ENCODE measurements at places on chromosomes 3 and 15. TPM values are rescaled to one million over a fixed set of nuclear protein-coding genes. Genes with fewer than 3 reads are reported as not detected.

The UROC1 gene
- total RNA-seq: not detected

The CCR3 gene
- 0.23 TPM for total RNA-seq

The STARD5 gene
- total RNA-seq: 4.6 TPM

The PDZRN3 gene
- not detected for total RNA-seq

The C3orf52 gene
- total RNA-seq: 2.0 TPM

The SLC22A13 gene
- 0.32 TPM for total RNA-seq

The SLC9C1 gene
- not detected for total RNA-seq

The GPR27 gene
- 1.0 TPM for total RNA-seq

- DNase-seq: no peak
Observed at GRCh38 chr3:46466871-46467403, 2.2 kb upstream of the LTF start.

GRCh38 chr3:182414586-182414985 is 378.7 kb upstream of the ATP11B start:
- DNase-seq: no peak

DNA sequence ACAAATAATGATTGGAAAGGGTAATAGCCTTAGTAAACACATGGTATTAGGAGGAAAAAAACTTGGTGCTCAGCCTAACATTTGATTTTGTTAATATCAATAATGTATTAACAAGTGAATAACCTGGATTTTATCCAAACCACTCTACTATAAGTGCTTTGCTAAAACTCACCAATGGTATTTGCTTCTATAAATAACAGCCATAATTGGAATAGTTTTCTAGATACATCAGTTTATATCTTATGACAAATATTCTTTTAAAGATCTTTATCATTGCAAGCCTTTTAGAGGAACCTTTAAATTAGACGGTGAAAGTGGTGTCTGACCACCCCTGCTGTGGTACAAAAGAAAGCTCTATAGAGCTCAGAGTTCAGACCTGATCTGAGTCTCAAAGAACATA is 123.9 kb downstream of the SHOX2 start:
- DNase-seq: no peak

- no peak for DNase-seq
Observed at GRCh38 chr3:53101956-53102355, 28.3 kb downstream of the RFT1 start.

GRCh38 chr15:52617026-52617425 is 48.2 kb upstream of the ARPP19 start:
- no peak for DNase-seq

GRCh38 chr3:46812237-46812791 is 50.9 kb downstream of the MYL3 start:
- DNase-seq: peak; percentile 60

DNA sequence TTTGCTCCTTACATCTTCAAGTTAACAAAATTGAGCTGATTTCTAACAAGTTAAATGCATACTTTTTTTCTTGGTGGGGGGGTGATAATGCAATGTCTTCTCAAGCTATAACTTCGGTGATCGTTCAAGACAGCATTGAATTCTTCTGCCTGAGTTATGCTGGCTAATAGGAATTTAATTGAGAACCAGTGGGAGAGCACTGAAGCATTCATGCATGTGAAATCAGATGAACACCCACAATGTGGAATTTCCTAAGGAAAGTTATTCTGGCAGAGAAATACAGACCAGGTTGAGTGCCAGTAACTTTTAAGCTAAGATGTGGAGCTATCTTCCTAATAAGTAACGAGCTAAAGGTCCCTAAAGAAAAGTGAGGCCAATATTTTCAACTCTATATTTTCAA is 3.0 kb downstream of the SPATA16 start:
- no peak for DNase-seq

DNA sequence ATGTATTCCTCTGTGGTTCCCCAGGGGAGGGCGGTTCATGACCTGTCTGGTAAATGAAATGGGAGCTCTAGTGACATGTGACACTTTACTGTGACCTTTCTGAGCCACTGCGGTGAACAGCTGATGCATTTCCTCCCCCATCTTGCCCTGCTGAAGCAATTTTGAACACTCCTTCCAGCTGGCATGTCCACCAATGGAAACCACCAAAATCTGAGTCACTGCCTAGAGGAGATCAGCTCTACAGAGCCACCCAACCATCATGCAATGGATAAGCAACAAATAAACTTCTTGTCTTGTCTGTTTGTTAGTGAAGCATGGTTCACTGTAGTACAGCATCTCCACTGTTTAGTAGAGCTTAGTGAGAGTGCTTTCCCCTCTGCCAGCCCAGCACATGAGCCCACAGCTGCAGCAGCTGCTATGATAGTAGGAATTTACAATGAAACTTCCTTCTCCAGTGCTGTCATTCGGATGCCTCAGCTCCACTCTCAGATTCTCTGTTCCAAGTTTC is 479.4 kb downstream of the NTRK3 start:
- no peak for DNase-seq

- no peak for DNase-seq
Observed at GRCh38 chr3:126414406-126414805, 19.7 kb downstream of the CFAP100 start.

DNA sequence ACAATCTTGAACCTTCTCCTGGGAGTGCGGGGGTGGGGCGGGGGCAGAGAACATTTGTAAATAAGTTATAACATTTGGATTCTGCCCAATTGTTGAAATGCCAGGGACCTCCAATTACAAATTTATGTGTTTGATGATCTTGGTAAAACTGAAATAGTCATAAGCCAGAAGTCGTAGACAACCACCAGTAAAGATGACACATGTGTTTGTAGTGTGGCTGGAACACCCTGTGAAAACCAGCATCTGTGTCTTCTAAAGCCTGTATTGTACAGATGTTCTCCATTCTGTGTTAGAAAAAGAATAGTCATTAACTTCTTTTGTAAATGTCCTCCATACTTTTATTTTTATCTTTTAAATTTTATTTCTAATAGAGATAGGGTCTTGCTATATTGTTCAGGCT is 61.8 kb downstream of the ARIH1 start:
- no peak for DNase-seq

- DNase-seq: no peak
Observed at GRCh38 chr15:93477188-93477587, 388.2 kb upstream of the RGMA start.

DNA sequence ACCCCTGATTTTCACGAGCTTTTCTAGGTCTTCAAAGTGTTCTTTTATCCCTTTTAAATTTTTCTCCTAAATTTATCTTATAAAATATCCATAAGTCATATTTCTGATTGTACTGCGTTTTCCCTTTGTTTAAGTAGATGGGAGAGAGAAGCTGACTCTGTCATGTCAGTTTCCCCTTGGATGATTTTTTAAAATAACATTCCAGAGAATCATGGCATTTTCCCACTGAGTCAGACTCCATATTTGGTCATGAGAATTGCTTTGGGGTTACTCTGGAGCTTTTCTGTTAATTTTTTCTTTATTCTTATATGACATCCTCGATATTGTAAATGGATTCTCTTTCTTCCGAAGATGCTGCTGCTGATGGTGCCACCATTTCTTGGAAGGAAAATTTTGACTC is 28.6 kb upstream of the UMPS start:
- DNase-seq: no peak

- no peak for DNase-seq
Observed at GRCh38 chr15:100559330-100559729, 30.6 kb upstream of the CERS3 start.

DNA sequence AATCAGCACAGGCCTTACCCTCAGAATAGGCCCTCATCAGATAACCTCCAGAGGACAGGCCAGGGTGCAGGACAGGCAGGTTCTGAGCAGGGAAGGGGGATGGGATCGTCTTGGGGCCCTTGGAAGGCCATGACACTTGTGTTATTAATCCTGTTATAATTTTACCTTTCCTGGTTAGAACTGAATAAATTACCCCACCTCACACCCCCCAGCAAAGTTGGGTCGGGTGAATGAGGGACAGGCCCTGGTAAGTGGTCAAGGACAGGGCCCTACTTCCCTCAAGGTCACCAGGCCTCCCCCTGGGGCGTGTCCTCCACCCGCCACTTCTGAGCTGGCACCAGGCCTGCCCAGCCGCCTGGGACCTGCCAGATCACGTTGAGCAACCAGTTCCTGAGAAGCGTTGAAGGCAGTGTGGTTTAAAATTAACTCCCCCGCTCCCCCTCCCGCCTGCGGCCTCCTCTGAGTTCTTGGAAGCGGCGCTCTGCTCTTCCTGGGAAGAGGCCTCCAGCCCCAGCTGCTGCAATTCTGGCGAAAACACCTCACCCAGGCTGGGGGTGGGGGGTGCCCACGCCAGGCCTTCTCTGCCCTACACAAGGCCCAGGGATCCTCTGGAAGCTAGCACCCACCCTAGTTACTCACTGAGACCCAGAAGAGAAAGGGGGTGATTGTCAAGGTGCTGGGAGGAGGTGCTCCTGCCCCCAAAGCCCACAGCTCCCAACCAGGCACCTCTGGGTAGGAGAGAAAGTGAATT is 10.6 kb downstream of the CISH start:
- peak; percentile 34 for DNase-seq

DNA sequence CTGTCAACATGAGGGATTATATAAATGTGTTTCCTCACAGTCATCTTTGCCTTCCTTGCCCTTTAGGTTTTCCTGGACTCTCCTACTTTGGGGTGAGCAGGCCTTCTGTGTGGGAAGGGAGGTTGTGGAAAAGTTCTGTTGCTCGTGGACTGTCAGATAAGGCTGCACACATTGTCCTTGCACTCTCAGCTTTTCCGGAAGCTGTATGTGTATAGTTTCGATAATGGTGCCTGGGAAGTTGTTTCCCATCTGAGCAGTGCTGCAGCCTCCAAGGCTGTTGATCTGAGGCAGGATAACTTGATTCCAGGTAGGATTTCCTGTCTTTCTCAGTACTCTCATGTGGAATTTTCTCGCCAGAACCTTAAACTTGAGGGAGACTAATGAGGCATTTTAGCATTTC is 297.8 kb upstream of the AZI2 start:
- no peak for DNase-seq

- DNase-seq: no peak
Observed at GRCh38 chr15:59313641-59314332, 58.9 kb downstream of the MYO1E start.

DNA sequence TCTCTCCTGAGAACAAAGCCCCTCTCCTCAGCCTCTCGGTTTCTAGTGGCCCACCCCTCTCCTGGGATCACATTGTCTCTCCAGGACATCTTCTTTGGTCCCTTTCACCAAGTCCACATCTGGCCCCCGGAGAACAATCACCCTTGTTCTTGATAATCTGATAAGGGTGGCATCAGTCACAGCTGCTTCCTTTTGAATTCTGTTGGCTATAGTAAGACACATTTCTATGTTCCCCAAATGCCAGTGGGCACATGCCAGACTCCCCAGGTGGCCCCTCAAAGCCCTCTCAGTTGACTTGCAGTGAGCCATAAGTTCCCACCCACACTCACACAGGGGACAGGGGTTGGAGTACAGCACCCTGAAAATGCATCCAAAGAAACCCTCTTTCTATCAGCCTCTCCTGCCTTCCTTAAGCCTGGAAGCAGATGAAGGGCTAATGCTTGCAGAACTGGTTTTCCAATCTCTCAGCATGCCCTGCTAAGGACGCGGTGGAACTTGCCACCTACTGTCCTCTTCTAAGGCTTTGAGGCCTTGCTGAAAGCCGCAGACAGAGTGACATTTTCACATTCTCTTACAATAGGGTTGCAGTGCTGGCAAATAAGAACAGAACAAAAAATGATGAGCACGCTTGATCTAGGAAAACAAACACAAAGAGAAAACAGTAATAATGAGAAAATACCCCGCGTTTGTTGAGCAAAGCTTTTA is 101.3 kb upstream of the SLCO3A1 start:
- DNase-seq: no peak

GRCh38 chr3:181700168-181701087 is 11.3 kb upstream of the SOX2 start:
- DNase-seq: peak; percentile 16

DNA sequence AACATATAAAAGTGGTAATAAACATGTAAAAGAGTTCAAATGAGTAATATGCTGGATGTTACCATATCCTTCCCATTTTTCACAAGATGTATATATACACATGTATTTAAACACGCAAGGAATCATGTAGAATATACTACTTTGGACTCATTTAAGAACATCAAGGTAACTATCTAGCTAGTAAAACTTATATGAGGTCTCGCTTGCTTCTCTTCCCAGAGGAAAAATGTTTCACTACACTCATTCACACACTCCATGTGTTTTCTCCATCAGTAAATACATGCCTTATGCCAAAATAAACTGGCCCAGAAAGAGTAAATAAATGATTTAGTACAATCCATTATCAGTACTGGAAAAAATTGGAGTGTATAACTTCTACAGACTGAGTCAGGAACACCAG is 229.2 kb upstream of the MME start:
- no peak for DNase-seq

- DNase-seq: no peak
Observed at GRCh38 chr3:177150970-177151627, 46.2 kb downstream of the TBL1XR1 start.

Data from T-helper 17 cell (primary cell).